ENCODE measurements at places on chromosomes 12 and 14.

GRCh38 chr14:62546862-62547474 lies 498.3 kb downstream of the KCNH5 start:
- DNase-seq = no peak

- no peak for DNase-seq
Observed at GRCh38 chr12:9736936-9737705, 4.2 kb upstream of the CLECL1 start.

DNA sequence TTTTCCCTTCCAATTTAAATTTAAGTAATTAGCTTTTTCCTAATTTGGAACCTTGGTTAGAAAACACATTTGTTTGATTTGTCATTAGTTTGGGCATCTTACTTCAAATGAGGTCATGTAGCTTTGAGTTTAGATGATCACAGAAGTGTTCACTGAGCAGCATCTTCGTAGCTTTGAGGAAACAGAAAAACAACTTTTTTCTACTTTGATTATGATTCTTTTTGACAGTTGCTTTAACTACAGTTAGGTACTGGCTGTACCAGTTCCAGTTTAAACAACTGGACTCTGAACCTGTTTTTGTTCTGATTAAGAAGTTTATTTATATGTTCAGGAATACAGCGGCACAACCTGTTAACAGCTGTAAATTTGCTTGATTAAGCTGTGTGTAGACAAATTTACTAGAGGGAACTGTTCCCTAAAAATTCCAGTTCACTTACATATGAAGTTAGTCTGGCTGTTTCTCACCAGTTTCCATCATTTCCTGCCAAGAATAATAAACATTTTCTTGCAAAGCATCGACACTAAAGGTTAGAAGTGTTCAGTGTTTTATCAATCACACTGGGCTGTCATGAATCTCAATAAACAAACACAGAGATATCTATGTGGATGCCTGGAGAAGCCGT lies 191.9 kb downstream of the RAD51B start:
- DNase-seq = no peak

GRCh38 chr12:271161-271560 lies 8.5 kb upstream of the SLC6A13 start:
- DNase-seq = no peak

GRCh38 chr14:49585803-49586672 lies at the start of gene RPS29:
Gene RPS29, minus strand, starts transcription at chr14:49586380. Its CDS starts 34 bp downstream, at chr14:49586346.
- peak; percentile 98 for DNase-seq

DNA sequence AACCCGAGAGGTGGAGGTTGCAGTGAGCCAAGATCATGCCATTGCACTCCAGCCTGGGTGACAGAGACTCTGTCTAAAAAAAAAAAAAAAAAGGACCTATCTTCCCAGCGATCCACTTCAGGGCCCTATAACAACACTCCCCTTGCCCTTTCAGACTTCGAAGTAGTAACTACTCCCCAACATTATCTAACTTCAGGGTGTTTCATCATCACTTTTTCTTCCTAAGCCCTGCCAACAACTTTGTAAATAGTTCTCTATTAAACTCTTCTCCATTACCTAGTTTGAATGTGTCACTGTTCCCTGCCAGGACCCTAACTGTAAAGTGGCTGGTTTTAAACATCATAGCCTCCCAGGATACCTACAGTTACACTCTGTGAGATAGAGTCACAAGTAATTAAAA lies 220.8 kb downstream of the BTG1 start:
- no peak for DNase-seq

DNA sequence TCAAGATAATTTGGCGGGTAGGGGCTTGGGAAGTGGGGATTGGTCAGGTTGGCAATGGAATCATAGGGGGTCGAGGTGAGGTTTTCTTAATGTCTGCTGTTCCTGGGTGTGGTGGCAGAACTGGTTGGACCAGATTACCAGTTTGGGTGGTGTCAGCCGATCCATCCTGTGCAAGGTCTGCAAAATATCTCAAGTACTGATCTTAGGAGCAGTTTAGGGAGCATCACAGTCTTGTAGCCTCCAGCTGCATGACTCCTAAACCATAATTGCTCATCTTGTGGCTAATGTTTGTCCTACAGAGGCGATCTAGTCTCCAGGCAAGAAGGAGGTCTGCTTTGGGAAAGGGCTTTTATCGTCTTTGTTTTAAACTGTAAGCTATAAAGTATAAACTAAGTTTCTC lies 868.4 kb downstream of the DIO2 start:
- DNase-seq = no peak

- DNase-seq = no peak
Observed at GRCh38 chr14:44291366-44291915, 215.6 kb downstream of the FSCB start.

GRCh38 chr12:105240228-105240627 lies 4.3 kb upstream of the APPL2 start:
- DNase-seq = no peak

GRCh38 chr12:69666798-69667197 lies 32.3 kb downstream of the BEST3 start:
- DNase-seq = no peak

DNA sequence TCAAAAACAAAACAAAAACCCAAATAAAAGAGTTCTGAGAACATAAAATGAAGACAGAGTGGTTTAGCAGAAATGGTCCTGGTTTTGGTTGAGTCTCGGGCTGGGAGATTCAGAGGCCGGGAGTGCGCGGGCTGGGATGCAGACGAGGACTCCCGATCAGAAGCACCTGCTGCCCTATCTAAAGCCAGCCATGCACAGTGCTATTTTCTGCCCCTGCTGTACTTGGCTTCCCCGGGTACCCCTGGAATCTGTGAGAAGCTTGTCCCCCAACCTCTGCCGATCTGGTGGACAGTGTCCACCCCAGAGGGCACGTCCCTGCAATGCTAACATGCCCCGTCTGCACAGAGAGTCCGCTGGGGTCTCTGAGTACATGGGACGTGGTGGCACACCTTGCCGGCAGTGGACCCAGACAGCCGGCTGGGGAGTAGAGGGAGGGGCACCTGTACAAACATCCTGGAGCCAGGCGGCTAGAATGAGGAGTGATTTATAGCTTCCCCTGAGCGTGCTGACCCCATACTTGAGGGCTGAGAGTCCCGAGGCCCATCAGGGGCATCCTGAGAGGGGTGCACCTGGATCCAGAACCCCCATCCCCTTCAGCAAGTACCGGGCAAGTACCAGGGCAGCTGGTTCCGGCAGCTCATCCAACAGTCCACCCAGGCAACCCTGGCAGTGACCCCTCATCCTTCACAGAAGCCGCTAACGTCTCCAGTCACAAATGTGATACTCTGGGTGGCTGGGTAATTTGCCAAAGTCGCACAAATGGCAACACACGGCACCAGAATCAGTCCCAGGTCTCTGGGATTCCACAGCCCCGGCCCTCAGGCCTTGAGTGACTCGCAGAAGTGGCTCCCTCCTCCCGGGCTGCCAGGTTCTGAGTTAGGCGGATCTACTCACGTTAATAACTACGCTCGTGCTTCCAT lies 37.1 kb downstream of the CHGA start:
- DNase-seq = no peak

GRCh38 chr14:65101631-65102440 lies 481 bp downstream of the MAX start:
- peak; percentile 33 for DNase-seq

- no peak for DNase-seq
Observed at GRCh38 chr12:100801320-100801719, 6.7 kb downstream of the ANO4 start.

DNA sequence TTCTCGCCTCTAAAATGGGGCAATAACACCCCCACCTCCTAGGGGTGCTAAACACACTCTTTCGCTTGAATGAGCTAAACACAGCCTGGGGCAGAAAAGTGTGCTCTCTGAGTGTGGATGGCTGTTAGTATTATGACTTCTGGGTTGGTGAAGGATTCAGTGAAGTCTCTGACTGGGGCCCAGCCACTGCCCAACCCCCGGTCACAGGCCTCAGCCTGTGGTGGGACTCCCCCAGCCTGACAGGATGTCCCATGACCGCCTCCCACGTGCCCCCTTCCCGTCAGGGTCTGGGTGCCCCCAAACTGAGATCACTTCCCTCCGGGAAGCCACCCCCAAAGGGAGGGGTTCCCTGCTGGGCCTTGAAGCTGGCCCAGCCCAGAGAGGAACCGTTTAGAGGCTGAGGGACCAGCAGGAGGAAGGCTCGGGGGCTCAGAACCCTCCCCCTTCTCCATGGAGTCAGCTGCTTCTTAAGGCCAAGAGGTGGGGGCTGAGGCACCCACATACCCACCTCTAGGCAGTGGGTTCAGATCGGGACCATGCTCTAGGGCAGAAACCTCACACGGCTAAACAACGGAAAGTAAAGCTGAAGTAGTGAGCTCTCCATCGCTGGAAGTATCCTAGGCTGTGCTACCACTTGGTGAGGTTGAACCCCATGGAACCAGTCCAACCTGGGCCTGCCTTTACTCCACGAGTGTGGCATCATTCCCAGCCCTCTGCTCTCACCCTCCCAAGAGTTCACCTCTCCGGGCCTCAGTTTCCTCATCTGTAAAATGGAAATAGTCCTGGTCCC lies 13.8 kb downstream of the DTX1 start:
- peak; percentile 56 for DNase-seq

GRCh38 chr12:124904306-124905098 lies 9.9 kb downstream of the UBC start:
- DNase-seq = no peak

DNA sequence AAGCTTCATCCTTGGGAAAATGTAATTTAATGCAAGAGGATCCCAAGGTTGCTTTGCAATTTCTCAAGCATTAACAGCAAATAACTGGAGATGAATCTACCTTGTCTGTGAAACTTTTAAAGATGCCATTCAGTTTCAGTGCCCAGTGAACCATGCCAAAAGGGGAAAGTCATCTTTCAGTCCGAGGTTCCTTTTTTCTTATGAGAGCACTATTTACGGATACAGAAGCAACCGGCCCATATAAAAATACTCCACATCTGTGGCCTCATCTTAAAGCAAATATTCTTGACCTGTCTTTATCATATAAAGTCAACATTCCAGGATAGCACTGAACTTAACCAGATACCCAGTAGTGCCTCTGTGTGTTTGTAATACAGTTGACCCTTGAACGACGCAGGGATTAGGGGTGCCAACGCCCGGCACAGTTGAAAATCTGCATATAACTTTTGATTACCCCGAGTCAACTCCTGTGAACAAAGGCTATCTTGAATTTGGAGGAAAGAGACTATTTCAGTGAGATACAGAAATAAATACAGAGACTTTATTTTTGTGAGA lies 209.4 kb downstream of the PCNX1 start:
- no peak for DNase-seq

GRCh38 chr12:60475825-60476224 lies 880.0 kb downstream of the SLC16A7 start:
- no peak for DNase-seq

- no peak for DNase-seq
Observed at GRCh38 chr12:84696908-84697540, 215.6 kb downstream of the SLC6A15 start.

DNA sequence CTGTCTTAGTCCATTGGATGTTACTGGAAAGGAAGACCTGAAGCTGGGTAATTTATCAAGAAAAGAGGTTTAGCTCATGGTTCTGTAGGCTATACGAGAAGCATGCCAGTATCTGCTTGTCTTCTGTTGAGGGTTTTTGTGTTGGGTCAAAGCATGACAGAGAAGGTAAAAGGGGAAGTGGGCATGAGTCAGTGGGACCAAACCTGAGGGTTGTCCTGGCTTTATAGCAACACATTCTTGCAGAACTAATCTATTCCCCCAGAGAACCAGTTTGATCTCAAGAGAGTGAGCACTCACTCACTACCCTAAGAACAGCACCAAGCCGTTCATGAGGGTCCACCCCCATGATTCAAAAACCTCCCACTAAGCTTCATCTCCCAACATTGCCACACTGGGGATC lies 19.0 kb upstream of the KRAS start:
- no peak for DNase-seq

DNA sequence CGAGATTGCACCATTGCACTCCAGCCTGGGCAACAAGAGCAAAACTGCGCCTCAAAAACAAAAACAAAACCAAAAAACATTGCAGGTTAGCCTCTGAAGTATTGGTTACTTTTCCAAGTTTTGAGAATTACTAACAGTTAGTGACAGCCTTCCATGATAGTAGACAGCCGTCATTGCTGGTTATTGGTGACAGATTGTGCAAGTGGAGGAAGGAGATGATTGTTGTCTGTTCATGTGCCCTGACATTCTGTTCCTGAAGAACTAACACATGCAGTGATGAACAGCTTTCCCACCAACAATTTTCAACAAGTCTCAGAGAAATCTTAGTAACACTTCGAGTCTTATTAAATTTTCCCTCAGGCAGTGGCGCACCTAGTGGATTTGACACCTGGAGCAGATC lies 89.3 kb upstream of the NAP1L1 start:
- no peak for DNase-seq

DNA sequence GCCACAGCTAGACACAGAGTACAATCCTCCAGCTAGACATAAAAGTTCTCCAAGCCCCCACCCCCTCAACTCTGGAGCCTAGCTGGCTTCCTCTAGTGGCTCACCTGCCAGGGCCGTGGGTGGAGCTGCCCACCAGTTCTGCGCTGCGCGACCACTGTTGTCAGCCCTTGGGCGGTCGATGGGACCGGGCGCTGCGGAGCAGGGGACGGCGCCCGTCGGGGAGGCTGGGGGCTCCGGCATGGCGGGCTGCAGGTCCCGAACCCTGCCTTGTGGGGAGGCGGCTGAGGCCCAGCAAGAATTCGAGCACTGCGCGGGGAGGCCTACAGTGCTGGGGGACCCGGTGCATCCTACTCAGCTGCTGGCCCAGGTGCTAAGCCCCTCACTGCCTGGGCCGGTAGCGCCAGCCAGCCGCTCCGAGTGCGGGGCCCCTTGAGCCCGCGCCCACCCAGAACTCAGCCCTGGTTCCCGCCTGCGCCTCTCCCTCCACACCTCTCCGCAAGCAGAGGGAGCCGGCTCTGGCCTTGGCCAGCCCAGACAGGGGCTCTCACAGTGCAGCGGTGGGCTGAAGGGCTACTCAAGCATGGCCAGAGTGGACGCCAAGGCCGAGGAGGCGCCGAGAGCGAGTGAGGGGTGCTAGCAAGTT lies 51.0 kb downstream of the RTN1 start:
- no peak for DNase-seq

DNA sequence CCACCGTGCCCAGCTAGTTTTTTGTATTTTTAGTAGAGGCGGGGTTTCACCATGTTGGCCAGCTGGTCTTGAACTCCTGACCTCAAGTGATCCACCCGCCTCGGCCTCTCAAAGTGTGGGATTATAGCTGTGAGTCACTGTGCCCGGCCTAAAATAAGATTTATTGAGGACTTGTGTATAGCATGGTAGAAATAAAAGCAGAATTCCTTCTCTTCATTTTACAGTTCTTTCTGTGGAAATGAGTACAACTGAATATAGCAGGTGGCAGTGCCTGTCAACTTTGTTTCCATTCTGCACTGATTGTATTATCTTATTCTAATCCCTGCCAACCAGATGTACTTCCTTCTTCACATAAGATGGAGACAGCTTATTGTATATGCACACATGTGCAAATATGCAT lies 41.0 kb downstream of the DIP2B start:
- DNase-seq = no peak

- DNase-seq = no peak
Observed at GRCh38 chr12:12818701-12819100, 5.6 kb downstream of the DDX47 start.
